ENCODE measurements at places on chromosomes 5 and 9. TPM values are rescaled to one million over a fixed set of nuclear protein-coding genes. Genes with fewer than 3 reads are reported as not detected.

DNA sequence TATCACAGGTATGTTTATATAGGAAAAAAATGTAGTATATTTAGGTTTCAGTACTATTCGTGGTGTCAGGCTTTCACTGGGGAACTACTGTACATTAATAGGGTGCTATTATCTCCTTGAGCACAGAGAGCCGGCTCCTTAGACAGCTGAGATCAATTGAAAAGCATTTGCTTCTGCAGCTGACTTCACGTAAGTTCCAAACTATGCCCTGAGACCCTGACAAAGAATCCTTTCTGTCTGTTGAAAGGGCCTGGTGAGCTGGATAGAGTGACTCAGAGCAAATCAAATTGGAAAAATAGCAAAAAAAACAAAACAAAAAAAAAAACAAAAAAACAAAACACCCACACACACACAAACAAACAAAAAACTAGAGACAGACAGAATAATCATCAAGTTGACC, 652.0 kb downstream of the MTRR start:
- no peak overlapping the region for H3K4me3 ChIP-seq
- H3K27me3 ChIP-seq, result no peaks in the 10 kb centered on the region
- DNase-seq, result no peak
- no peaks in the 10 kb centered on the region for H3K36me3 ChIP-seq

DNA sequence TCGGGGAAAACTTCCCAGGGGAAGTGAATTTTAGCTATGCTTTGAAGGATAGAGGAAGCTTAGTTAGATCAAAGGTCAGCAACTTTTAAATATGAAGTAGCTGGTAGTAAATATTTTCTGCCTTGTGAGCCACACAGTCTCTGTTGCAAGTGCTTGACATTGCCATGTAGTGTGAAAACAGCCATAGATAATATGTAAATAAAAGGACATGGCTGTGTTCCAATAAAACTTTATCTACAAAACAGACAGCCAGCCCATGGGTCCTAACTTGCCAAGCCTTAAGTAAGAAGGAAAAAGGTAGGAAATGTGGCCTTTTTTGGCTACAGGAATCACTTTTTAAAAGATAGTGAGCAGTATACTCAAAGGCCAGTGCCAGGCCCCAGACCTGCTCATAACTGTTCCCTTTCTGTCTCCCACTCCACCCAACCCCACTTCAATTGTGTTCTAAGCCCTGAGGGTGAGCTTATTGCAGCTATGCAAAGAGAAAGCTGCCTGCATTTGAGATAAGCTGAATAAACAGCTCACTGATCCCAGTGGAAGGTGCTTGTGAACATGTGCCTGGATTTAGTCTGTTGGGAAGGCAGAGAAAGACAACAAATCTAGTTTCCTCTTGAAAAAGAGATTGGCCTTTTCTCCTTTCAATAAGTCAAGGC, 113.0 kb upstream of the TRIM32 start:
- DNase-seq, result no peak
- no peak overlapping the region for H3K27ac ChIP-seq
- no peaks in the 10 kb centered on the region for H3K36me3 ChIP-seq
- H3K27me3 ChIP-seq, result no peaks in the 10 kb centered on the region
- no peak overlapping the region for H3K4me3 ChIP-seq

DNA sequence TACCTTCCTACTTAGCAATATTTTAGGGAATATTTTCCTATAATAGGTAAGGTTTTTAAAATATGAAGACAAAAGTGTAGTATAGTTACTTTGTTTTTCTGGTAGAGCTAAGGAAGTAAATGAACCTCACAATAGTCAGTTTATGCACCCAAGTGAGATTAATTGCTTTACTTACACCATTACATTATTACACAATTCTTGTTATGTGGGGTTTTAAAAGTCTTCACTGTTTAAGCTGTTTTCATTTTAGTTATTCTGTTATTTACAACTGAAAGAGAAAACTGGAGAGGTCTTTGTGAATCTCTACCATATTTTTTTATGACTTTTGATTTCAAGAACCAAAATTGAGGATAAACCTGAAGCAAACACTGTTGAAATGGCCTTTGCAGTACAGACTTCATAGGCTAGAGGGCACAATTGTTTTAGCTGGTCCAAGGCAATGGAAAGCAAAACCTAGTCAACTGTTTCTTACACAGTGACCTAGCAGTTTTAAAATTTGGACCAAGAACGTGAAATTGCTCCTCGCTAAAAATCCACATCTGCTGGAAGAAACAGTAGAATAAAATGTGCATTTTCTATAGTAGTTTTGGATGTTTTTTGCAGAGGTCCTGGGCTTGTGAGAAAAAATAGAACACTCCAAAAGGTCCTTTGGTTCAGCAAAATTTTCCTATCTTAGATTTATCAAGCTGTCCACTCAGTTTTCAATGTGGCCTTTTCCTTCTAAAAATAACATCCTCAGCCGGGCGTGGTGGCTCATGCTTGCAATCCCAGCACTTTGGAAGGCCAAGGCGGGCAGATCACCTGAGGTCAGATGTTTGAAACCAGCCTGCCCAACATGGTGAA, 66.4 kb upstream of the FER start:
- no peaks in the 10 kb centered on the region for H3K27me3 ChIP-seq
- H3K4me3 ChIP-seq, result no peak overlapping the region
- no peaks in the 10 kb centered on the region for H3K36me3 ChIP-seq
- peak; percentile 64 for DNase-seq
- H3K27ac ChIP-seq, result peak overlapping the region; percentile 48

GRCh38 chr9:122389799-122390481, 19.1 kb downstream of the PTGS1 start:
- no peaks in the 10 kb centered on the region for H3K4me1 ChIP-seq
- no peaks in the 10 kb centered on the region for H3K36me3 ChIP-seq
- DNase-seq, result no peak
- no peak overlapping the region for H3K4me3 ChIP-seq
- H3K27me3 ChIP-seq, result no peaks in the 10 kb centered on the region

DNA sequence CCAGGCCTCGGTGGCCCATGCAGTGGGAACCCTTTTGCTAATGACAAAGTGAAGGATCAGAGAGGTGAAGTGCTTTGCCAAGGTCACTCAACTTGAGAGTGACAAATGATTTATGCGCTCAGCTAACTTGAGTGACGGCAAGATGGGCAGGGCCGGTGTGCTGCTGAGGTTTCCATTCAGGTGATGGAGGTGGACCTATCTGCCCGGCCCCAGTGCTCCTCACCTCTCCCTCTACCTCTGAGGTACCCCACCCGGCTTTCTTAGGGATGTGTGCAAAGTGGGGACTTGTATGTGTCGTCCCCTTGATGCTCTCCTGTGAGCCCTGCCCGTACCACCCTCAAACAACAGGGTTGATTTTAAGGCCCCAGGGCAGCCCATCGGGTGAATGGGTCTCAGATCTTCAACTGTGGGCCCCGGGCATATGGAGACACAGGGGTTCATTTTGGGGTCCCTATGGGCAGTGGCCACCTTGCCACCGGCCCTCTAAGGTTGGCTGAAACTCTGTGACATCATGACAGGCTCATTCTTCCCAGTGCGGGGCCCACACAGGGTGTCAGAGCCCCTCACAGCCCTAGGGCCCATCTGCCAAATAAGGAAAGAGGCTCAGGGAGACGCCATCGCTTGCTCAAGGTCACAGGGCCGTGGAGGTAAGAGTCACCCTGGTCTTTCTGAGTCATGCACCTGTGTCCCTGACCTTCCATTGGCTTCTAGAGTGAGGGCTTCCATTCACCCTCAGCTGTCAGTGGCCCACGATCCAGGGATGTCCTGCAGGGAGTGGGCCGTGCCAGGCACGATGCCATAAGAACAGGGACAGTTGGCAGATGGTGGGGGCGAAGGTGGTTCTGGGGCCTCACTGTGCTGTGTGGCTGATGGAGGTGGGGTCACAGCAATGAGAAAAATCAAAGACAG, 170.6 kb upstream of the MVB12B start:
- H3K4me3 ChIP-seq, result no peak overlapping the region
- no peak for DNase-seq
- H3K4me1 ChIP-seq, result no peaks in the 10 kb centered on the region
- no peaks in the 10 kb centered on the region for H3K36me3 ChIP-seq

DNA sequence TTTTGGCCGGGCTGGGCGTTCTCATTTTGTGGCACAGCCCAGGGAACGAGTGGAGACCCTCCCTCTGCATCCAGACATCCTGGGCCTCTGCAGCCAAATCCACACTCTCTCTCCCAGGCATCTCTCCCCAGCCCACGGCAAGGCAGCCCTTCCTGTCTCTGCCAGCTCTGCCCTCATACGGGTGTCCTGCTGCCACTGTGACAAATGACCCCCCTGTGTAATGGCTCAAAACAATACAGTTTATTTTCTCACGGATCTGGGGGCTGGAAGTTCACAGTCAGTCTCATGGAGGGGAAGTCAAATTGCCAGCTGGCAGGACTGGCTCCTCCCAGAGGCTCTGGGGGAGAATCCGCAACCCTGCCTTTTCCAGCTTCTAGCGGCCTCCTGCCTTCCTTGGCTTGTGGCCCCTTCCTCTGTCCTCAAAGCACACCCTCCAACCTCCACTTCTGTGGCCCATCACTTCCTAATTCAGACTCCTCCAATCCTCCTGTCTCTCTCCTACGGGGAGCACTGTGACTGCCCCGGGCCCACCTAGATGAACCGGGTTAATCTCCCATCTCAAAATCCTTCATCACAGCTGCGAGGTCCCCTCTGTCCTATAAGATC, 70.2 kb upstream of the COL5A1 start:
- no peaks in the 10 kb centered on the region for H3K4me1 ChIP-seq
- DNase-seq, result no peak
- H3K4me3 ChIP-seq, result no peak overlapping the region
- H3K27ac ChIP-seq, result no peak overlapping the region
- H3K36me3 ChIP-seq, result no peaks in the 10 kb centered on the region

DNA sequence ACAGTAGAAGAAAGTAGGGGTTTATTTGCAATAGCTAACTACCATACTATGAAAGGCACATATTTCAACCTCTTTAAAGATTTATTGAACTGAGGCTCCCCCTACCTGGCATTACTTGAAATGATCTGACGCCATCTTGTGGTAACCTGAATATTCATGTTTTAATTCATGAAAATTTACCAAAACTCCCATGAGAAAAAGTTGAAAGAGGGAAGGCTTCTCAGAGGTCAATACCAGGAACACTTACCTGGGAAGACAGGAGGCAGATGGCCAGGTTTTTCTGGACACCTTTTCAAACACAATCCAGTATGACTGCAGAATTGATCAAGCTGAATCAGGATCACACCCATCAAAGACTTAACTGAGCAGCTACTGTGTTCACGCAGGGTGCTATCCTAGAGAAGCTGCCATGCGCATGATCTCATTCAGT, 9.4 kb downstream of the PRELID2 start:
- H3K27ac ChIP-seq, result no peak overlapping the region
- no peaks in the 10 kb centered on the region for H3K36me3 ChIP-seq
- H3K27me3 ChIP-seq, result no peaks in the 10 kb centered on the region
- H3K4me3 ChIP-seq, result no peak overlapping the region
- no peak for DNase-seq

The GPR151 gene
- total RNA-seq, result not detected

DNA sequence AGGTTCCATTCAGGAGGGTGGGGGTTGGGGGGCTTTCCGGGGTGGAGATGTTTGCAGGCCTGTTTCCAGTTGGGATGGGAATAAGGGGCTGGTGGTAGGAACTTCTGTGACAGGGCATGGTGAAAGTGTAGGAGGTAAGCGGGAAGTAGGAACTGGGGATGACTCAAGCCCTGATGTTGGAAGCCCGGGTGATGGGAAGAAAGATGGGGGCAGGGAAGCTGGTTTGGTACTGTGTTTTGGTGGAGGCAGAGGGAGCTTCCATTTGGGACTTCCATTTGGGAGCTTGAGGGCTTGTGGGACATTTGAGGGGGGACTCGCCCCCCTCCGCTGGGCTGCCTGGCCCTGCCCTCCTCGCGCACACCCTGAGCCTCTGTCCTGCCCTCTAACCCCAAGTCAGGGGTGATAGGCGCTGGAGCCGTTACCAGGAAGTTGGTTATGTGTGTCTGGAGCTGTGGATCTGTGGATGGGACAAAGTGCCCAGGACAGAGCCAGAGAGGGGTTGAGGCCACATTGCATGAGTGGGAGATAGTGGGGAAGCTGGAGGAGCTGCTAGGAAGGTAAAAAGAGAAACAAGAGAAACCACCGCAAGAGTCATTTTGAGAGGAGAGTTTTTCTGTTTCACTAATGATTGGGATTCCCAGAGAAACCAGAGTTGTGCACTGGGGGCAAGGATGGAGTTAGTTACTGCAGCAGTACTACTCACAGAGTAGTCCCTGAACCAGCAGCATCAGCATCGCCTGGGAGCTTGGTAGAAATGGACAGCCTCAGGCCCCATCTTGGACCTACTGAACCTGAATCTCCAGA, 6.6 kb downstream of the RGS14 start:
- no peaks in the 10 kb centered on the region for H3K36me3 ChIP-seq
- H3K27ac ChIP-seq, result no peak overlapping the region
- DNase-seq, result no peak
- H3K27me3 ChIP-seq, result no peaks in the 10 kb centered on the region

DNA sequence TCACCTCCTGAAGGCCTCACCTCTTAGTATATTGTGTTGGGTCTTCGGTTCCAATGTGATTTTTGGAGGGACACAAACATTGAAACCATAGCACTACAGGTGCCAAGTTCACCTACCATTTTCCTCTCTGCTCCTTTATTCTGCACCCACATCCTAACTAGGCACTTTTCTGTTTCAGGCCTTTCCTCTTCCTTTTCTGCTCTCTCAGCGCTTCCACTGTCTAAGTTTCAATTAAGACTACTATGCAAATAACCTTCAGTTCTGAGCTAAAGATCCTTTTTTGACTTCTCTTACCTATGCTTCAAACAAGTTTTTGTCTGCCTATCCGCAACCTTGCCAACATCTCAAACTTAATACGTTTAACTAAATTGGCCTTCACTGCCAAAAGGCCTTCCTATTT, 25.4 kb upstream of the ZFYVE16 start:
- no peaks in the 10 kb centered on the region for H3K27me3 ChIP-seq
- H3K4me1 ChIP-seq, result no peaks in the 10 kb centered on the region
- DNase-seq, result no peak
- no peak overlapping the region for H3K4me3 ChIP-seq
- no peak overlapping the region for H3K27ac ChIP-seq

- H3K4me3 ChIP-seq, result no peak overlapping the region
- no peak overlapping the region for H3K27ac ChIP-seq
- no peaks in the 10 kb centered on the region for H3K4me1 ChIP-seq
- H3K27me3 ChIP-seq, result no peaks in the 10 kb centered on the region
- no peak for DNase-seq
Observed at GRCh38 chr9:80440724-80441123, 869.0 kb downstream of the TLE4 start.

DNA sequence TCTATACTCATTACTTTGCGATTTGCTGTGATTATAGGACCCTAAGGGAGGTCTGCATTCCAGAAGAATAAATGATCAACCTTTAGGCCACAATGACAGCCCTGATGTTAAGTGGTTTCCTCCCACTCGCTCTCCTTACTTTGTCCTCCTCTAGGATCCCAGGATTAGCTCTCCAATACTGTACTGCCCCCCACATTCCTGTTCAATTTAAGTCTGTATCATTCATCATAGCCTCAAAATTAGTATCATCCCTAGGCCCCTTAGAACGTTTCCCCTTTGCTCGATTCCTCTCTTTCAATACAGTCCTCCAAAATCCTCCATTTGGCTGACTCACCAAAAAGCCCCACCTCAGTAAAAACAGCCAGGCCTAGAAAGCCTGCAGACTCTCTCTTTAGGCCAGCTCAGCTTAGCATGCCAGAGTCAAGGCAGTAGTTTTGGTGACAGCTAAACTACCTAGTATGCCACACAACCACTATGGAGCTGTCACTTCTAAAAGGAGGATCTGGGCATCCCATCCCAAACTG, 24.4 kb downstream of the RNF145 start:
- H3K27me3 ChIP-seq, result no peaks in the 10 kb centered on the region
- H3K4me1 ChIP-seq, result peaks cover 60% of the 10 kb centered on the region
- peak; percentile 16 for DNase-seq
- H3K36me3 ChIP-seq, result peaks cover 2% of the 10 kb centered on the region
- peak overlapping the region; percentile 23 for H3K27ac ChIP-seq
- H3K4me3 ChIP-seq, result no peak overlapping the region

GRCh38 chr5:74510476-74511075, 130.0 kb downstream of the ENC1 start:
- H3K27me3 ChIP-seq, result no peaks in the 10 kb centered on the region
- H3K4me1 ChIP-seq, result no peaks in the 10 kb centered on the region
- DNase-seq, result no peak

All from thyroid gland (tissue), 4 donors.